Mesenchymal stem cell (in vitro differentiated cells and primary cell): ENCODE measurements at places on chromosomes 5 and 9.

- no peak for DNase-seq
Measured at GRCh38 chr5:133618141-133618540, 5.8 kb upstream of the FSTL4 start.

DNA sequence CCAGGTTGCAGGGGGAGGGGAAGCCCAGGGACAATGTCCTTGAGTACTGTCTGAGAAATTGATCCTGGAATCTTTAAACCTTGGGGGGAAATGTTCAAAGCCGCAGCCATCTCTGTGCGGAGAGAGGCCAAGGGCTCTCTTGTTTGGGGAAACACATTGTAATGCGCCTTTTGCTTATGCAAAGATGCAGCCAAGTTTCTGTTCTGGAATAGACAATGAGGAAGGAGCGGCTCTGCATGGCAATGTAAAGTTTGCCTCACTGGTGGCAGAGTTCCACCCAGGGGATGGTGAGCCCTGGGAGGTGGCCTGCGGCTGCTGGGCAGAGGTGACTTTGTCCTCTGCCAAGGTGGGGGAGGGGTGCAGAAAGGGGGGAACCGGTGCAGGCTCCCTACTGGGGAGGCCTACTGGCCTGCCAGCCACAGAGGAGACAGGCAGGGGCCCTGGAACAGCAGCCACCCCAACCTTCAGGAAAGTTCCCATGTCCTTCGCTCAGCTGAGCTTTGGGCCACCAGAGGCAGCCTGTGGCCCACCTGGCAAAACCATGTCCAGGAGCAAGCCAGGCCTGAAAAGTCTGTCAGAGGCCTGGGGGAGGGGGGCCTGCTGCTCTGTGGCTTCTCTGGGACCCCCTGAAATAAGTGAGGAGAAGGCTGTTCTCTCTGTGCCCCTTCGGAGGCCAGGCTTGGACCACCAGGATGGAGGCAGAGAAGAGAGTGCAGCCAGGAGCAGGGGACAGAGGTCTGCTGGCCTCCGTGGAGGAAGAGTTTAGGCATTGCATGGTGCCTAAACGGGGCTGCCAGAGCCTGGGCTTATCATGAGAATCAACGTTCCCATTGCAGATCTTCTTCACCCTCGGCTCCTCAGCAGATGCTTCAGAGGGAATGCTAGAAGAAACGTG is 127.8 kb downstream of the ZNF354C start:
- no peak for DNase-seq

DNA sequence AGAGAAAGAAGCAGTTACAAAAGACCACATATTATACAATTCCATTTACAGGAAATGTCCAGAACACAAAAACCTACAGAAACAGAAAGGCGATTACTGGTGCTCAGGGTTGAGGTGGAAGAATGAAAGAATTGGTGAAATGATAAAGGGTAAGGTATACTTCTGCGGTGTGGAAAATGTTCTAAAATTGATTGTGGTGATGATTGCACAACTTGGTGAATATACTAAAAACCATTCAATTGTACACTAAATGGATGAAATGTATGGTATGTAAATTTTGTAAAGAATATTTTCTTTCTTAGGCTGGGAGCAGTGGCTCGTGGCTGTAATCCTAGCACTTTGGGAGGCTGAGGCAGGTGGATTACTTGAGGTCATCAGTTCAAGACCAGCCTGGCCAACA is 72.3 kb downstream of the UBAP2 start:
- no peak for DNase-seq

GRCh38 chr5:127870914-127871313 is 167.7 kb downstream of the CCDC192 start:
- no peak for DNase-seq

DNA sequence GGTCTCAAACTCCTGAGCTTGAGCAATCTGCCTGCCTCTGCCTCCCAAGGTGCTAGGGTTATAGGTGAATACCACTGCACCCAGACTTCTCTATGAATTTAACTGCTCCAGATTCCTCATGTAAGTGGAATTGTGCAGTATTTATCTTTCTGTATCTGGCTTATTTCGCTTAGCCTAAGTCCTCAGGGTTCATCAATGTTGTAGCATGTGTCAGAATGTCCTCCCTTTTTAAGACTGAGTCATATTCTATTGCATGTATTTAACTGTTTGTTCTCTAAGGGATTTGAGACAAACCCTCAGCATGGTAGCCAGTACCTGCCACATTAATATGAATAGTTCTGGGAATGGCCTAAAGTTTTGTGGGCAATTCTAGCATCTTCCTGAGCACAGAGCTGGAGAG is 53.9 kb upstream of the TUT7 start:
- DNase-seq, result peak; percentile 30

- DNase-seq, result no peak
Measured at GRCh38 chr9:133647765-133648469, 11.8 kb downstream of the DBH start.

- no peak for DNase-seq
Measured at GRCh38 chr5:38712391-38712790, 133.4 kb upstream of the OSMR start.

DNA sequence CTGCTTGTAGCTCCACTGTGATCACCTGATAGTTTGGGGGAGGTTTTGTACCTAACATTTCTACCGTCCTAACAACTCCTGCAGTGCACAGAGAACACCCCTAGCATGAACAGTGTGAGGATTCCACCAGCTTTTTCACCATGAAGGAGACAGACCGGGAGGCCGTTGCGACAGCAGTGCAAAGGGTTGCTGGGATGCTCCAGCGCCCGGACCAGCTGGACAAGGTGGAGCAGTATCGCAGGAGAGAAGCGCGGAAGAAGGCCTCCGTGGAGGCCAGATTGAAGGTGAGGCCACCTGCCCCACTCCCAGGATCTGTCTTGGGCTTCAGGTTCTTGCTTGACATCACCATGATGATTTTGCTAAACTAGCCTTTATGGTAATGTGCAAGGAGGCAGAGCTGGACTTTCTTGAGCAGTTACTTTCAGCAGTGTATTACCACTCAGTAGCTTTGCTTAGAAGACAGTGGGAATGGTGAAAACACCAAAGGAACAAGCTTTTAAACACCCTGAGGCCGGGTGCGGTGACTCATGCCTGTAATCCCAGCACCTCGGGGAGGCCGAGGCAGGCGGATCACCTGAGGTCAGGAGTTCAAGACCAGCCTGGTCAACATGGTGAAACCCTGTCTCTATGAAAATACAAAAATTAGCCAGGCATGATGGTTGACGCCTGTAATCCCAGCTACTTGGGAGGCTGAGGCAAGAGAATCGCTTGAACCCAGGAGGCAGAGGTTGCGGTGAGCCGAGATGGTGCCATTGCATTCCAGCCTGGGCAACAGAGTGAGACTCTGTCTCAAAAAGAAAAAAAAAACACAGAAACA is 3.3 kb downstream of the EXOC3 start:
- no peak for DNase-seq

GRCh38 chr9:9778293-9778692 is 834.5 kb downstream of the PTPRD start:
- DNase-seq, result no peak

DNA sequence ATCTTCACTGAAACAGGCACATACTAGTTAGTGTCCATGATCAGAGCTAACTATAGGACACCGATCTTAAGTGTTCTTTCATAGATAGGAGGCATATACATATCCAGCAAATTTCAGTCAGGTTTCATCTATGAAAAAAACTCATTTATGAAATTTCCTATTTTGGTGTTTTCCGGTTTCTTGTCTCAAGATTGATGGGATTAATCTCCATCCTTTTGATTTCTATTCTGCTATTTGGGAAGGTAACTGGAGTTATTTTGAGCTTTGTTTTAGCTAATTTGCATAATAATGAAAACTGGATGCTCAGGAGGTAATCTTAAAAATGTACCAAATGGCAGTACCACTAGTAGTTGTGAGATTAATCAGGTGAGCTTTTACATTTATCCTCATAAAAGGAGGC is 62.1 kb downstream of the BASP1 start:
- DNase-seq, result no peak

DNA sequence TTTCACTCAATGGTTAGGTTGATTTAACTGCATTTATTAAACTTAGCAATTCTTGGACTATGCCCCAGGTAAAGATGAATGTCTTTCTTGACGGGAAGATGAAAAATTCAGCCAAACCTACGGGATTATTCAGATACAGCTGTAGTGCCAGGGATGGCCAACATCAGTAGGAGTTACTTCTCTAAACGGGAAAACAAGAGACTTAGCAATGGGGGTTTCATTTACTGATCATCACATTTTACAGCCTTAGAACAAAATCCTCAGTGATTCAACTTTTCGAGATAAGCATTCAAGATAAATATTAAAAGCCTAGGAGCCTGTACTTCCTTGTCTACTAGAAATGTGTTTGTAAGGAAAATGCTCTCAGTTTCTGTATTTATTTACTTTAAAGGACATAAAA is 46.1 kb downstream of the S1PR3 start:
- DNase-seq, result no peak

- DNase-seq, result no peak
Measured at GRCh38 chr5:126595486-126596083, 566 bp upstream of the ALDH7A1 start.

- no peak for DNase-seq
Measured at GRCh38 chr5:118818604-118819003, 169.7 kb downstream of the DTWD2 start.

DNA sequence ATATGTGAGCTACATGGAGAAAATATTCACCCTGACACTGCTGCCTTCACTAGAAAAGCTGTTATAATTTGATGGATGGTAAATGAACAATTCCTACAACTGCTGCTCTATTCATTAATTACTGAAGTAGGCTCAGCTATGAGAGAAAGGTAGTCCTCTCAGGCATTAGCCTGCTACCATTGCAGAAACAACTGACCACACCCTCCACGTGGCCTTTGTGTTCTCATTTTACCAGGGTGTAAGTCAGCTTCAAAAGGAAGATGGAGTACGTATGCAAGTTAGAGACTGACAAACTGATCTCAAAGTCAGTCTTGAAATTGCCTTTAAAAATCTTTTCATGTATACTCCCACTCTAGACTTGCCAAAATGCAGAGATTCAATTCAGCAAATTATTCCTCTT is 26.3 kb upstream of the TPD52L3 start:
- DNase-seq, result no peak

GRCh38 chr9:91159664-91160121 is 202.0 kb downstream of the AUH start:
- no peak for DNase-seq

DNA sequence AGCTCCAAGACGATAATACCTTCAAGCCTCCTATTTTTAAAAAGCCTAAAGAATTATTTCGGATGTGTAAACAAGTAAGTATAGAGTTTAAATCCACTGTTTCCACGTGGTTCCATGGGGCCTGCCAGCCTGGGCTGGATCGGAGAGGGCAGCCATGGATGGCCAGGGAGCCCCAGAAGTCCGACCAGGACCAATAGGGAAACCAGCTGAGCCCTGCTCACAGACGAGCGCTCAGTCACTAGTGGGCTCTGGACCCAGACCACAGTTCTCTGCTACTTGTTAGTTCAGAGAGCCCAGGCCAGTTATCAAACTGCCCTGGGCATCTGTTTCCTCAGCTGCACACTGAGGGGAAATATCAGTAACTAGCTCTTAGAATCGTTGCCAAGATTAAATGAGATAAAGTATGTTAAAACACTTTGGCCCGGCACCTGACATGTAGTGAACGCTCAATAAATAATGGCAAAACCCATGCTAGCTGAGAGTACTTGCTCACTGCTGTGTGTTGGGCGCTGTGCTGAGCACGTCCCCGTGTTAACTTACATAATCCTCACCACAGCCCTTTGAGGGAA is 124.8 kb downstream of the RGS3 start:
- DNase-seq, result no peak

DNA sequence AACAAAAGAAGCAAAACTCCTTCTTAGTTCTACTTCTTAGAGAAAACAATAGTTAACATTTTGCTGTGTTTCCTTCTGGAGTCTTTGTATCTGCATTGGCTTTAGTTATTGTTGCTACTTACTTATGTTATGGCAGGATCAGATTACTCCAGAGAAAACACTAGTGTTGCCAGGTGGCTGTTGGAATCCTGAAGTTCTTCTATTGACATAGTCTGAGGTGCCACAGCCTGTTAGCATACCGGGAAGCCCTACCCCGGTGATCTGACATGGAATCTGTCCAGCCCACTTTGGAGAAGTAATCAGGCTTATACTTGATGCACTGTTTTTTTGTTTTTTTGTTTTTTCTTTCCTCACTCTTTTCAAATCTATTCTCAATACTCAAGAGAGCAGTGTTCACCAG is 68.5 kb upstream of the CEP78 start:
- no peak for DNase-seq

DNA sequence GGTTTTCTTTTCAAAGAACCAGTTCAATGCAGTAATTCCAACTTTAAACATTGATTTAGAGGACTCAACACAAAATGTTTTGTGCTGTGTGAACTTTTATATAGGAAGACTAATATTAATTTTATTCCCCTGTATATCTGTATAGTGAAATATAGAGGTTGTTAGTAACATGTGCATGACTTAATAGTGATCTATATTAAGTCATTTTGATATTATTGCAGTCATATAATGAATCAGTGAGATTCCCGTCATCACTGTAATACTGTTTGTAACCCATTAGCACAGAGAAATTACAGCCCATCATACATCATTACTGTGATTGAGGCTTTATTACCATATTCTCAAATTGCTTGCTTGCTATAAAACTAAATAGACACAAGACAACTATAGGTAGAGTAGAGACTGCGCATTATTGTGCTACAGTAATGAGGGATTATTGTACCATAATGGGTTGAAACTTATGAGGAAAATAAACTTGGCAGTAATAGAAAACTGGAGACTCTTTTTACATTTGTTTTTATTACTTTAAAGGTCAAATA is 170.7 kb downstream of the RANBP17 start:
- DNase-seq, result no peak
